Kidney capillary endothelial cell (primary cell): ENCODE measurements at places on chromosomes 7 and 10.

GRCh38 chr10:118259288-118259906, 82.7 kb downstream of the FAM204A start:
- peak; percentile 22 for DNase-seq

DNA sequence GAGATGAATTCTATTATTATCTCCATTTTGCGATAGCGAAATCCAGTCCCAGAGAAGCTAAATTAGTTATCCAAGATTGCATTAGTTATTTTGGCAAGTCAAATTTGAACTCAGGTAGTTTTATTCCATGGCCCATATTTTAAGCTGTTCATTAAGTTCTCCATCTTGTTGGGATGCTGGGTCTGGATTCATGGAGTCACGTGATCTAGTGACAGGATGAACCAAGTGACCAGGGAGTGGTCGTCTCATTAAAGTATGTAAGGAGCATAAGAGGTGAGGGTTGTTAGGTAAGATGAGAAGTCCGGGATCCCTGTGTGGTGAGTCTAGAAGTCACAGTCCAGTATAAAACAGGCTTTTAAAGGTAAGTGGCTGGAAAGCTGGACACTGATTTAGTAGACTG, 740.5 kb downstream of the PCDH15 start:
- no peak for DNase-seq

- DNase-seq, result peak; percentile 46
Observed at GRCh38 chr10:126504063-126504760, 115.9 kb upstream of the ADAM12 start.

DNA sequence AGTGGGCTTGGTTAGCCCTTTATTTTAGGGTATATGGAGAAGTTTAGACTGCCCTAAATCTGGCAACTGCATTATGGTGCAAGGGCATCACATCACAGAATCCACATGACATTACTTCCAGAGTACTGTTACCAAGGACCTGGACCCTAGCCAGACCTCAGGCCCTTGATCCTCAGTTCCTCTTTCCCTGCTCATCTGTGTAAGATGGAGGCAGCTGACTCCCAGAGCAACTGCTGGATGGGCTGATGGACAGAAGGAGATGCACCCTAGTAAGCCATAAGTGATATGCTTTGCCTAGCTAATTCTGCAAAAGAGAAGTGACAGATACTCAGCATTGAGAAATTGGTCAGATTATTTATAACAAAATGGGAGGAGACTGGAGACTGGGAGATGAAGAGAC, 131.7 kb downstream of the DYNC1I1 start:
- no peak for DNase-seq

- no peak for DNase-seq
Observed at GRCh38 chr7:75650681-75651080, 88.1 kb downstream of the HIP1 start.

- no peak for DNase-seq
Observed at GRCh38 chr7:926061-927030, 28.1 kb downstream of the ADAP1 start.

DNA sequence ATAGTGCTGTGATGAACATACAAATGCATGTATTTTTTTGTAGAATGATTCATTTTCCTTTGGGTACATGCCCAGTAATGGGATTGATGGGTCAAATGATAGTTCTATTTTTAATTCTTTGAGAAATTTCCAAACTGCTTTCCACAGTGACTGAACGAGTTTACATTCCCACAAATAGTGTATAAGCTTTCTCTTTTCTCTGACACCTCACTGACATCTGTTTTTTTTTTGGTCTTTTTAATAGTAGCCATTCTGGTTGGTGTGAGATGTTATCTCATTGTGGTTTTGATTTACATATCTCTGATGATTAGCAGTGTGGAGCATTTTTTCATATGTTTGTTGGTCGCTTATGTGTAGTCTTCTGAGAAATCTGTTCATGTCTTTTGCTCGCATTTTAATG, 195.0 kb upstream of the AGK start:
- DNase-seq, result no peak

DNA sequence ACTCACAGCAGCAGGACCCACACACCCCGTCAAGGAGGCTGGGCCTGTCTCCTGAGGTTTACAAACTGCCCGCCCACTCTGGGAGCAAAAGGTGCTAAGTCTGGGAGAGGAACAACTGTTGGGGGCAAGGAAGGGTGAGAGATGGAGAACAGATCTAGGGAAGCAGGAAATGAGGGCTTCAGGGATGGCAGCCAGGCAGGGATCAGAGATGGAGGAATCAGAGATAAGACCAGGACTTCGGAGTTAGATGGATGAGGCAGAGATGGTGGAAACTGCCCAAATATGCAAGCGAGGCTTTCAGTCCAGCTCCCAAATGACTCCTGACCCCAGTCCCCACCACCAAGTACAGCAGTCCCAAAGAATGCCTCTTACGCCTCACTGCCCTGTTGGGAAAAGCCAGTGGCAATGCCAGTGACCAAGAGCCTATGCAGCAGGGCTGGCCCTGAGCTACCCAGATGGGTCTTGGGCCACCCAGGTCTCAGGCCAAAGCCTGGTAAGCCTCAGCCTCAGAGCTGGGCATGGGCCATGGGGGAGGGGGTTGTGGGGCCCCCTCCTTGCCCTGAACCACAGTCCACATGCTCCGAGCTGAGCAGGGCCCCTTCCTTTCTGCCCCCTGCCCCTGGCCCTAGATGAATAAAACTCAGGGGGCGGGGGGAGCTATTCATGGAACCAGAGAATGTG, 39.5 kb upstream of the SLF2 start:
- no peak for DNase-seq

GRCh38 chr10:14010101-14010558, 320.6 kb downstream of the FRMD4A start:
- DNase-seq, result peak; percentile 35

DNA sequence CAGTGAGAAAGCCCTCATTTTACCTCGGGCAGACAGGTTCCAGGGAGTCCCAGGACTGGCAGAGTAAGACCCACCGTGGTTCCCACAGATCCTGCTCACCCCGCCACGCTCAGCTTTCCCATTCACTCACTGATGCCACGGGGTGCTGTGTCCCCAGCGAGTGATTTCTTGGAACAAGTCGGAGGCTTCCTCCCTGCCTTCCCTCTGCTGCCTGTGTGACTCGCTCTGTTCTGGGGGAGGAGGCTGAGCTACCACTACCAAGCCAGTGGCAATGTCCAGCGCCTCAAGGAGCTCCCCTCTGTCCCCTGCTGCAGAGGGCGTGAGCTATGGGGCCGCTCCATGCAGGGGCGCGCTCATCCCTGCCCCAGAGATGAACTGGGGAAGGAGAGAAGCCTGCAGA, 12.6 kb downstream of the IL15RA start:
- DNase-seq, result no peak

DNA sequence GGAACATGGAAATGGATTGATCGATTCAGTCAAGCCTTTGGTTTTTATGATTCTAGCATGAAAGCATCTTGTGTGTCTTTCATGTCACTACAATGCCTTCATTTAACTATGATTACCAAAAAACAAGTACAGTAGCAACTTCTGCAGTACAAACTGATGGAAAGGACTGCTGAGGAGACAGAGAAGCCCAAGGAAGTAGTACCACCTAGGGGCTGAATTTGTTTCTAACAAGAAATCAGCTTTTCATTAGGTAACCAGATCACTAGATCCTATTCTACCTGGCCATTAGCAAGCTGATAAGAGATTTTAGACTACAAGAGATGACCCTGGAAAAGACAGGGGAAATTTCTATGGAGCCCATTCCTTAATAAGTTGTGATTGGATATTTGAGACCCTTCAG, 3.2 kb upstream of the IFIT1 start:
- no peak for DNase-seq

DNA sequence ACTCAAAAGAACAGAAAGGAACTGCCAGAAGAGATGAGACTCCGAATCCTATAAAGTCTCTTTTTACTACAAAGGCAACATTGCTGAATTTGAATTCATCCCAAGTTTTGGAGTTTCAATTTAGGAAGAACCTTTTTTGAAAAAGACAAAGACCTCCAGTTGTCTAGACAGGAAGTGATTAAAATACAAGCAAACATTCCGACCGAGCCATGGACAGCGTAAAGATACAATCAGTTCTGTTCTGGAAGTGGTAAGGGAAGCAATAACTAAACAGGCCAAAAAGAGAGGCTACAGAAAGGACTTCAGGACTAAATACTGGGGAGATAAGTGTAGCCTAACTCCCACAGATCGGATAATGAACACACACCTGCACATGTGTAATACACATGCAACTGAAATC, 101.0 kb downstream of the SMURF1 start:
- DNase-seq, result peak; percentile 73

GRCh38 chr7:105306298-105306748, 82.4 kb downstream of the SRPK2 start:
- no peak for DNase-seq

GRCh38 chr10:33293076-33293475, 41.4 kb downstream of the NRP1 start:
- DNase-seq, result no peak

- no peak for DNase-seq
Observed at GRCh38 chr7:135768467-135768866, 19.9 kb upstream of the FAM180A start.

GRCh38 chr7:42639930-42640329, 271.9 kb downstream of the C7orf25 start:
- no peak for DNase-seq

- no peak for DNase-seq
Observed at GRCh38 chr10:61705022-61705613, 42.4 kb downstream of the CABCOCO1 start.

DNA sequence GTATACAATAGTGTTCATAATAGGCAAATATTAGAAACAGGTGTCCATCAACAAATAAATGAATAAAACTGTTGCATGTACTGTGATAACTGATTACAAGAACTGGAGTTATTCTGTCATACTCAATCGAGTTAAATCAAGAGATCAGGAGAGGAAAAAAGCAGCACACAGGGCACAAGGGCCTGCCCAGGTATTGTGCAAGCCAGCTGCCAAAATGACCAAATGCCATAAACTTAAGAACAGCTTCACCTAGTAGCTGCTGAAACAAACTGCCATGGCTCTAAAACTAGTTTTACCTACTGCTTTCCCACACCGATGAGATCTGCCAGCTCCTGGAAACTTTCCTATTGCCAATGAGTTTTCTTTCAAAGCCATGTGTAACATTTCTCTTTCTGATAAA, 12.2 kb downstream of the GSAP start:
- no peak for DNase-seq

DNA sequence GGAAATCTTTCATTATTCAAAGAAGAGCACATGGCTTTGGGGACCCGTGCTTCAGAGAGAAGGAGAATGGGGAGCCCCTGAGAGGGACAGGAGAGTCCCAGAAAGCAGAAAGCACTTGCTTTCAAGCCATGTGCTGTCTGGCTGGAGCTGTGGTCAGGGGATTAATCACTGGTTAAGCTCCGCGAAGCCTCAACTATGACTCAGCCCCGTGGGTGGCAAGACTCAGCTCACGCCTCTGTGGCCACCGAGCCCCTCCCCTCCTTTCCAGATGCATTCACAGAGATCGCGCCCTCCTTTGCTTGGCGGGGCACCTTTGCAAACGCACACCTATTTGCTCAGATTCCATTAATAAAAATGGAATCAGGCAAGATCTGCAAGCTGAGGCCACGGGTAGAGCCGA, 202.9 kb upstream of the TCERG1L start:
- DNase-seq, result no peak

GRCh38 chr7:18352339-18353255, 143.0 kb upstream of the HDAC9 start:
- peak; percentile 70 for DNase-seq

GRCh38 chr10:44385696-44386441, 972 bp upstream of the CXCL12 start:
- no peak for DNase-seq

DNA sequence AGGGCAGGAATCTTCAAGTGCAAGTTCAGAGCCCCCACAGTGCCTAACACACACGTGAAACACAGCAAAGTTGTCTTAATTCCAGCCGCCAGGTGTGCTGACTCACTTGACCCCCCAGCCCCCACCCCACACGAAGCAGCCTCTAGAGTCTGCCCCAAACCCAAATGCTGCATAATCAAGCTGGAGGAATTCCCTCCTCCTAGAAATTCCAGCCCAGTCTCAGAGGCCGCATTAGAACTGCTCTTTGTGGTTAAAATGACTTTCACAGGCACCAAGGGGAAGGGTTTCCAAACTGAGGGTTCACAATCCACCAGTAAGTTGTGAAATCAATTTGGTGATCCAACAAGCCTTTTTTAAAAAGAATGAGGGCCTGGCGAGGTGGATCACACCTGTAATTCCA, 67.0 kb upstream of the PLXNA4 start:
- no peak for DNase-seq

GRCh38 chr10:122054048-122055025, 65.4 kb downstream of the TACC2 start:
- DNase-seq, result peak; percentile 73

DNA sequence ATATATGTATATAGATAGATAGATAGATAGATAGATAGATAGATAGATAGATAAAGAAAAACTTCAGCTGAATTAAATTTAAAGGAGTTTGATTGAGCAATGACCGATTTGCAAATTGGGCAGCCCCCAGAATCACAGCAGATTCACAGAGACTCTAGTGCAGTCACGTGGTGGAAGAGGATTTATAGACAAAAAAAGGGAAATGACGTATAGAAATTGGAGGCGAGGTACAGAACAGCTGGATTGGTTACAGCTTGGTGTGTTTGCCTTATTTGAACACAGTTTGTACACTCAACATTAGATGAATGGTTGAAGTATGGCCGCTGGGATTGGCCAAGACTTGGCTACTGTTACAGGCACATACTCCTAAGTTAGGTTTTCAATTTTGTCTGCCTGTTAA, 8.2 kb upstream of the PODXL start:
- no peak for DNase-seq

GRCh38 chr10:125661431-125661940, 21.5 kb downstream of the TEX36 start:
- DNase-seq, result no peak

- DNase-seq, result no peak
Observed at GRCh38 chr10:36191009-36191408, 548.9 kb upstream of the FZD8 start.

DNA sequence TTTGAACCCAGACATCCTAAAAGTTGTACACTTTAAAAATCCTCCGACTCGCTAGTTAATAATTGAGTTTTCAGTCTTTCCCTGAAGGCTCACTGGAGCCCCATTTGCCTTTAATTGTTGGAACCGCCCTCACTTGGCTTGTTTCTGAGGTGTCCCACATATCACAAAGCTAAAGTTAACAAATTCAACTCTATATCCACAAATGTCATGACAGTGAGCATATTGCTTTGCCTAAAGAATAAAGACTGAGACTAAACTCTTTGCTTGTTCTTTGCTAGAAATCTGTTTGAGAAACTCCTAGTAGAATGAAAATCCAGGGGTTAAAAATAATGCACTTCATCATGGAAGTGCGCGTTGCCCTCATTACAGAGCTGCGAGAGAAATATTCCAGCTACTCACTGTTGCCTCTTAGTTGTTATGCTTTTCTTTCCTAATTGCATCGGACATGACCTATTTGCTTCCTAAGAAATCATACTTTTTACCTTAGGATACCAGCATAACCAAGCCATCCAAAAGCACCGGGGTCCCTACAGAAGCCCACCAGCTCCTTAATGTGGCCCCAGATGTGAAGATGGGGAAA, 752 bp downstream of the THSD7A start:
- peak; percentile 34 for DNase-seq
